Umbilical cord (tissue), 2 donors: ENCODE measurements at places on chromosomes 7 and 10.

GRCh38 chr7:142030294-142030693 lies 34.6 kb downstream of the MGAM start:
- DNase-seq, result no peak

DNA sequence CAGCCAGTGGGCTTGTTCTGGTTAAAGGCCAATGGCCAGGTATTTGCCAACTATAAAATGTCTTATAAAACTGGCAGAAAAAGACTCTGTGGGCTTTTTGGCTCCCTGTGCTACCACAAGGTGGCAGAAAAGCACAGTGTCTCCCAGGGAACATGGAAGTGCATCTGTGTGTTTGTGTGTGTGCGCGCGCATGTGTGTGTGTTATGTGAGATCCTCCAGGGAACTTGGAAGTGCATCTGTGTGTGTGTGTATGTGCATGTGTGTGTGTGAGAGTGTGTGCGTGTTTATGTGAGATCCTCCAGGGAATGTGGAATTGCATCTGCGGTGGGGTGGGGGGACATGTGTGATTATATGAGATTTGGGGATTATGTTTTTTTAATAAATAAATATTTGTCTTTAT lies 30.2 kb upstream of the ABI1 start:
- peak; percentile 68 for DNase-seq

- no peak for DNase-seq
Measured at GRCh38 chr10:47425813-47426419, 41.8 kb upstream of the ZNF488 start.

DNA sequence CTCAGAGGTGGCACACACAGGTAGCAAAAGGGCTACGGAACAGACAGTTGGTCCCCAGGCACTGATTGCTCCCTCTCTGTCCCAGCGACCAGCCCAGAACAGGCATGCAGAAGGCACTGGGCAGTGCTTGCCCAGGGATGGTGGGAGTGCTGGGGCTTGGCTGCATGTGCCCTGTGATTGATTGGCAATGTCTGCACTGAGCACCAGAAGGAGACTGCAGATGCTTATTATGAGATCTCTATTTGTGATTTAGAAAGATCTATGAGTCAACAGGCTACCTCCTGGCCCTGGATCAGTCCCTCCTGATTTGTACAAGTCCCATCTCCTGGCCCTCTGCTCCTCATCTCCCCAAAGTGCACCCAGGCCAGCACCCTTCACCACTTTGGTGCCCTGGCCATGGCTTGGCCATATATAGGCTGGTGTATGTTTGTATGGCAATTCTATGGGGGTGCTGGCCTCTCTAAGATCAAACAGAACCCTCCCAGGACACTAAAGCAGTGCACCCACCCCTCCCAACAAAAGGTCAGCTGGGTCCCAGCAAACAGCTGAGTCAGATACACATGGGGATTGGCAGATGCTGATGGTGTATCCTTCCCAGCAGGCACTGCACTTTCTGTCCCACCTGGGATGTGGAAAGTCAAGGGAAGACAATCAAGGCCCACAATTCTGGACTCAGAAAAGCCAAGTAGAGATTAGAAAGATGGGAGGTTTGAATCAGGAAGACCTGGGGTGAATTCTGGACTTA lies 30.9 kb downstream of the CAMK2B start:
- no peak for DNase-seq

GRCh38 chr7:93723424-93724124 lies 149.1 kb upstream of the CALCR start:
- no peak for DNase-seq

DNA sequence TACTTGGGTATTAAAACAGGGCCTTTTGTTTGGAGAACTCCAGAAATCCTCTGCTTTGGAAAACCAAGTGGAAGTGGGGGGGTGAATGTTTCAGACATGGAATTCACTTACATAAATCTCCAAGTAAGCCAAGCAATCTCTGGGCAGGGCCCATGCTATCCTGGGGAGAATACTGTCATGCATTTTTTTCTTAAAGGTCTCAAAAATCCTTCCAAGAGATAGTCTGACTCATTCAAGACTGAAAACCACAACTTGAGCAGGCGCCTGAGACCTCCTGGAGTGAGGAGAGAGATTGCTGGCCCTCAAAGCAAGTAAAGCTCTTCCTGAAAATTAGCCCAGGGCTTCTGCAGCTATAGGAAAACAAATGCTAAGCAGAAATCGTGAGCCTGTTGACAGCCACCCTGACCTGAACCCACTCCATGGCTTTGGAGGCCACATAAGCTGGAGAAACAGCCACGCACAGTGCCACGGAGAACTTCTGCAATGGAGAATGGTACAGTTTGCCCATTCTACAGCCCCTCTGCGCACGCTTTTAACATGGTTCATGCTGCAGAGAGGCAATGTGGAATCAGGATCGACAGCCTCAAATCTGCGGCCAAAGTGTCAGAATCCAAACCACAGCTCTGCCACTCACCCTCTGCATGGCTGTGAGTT lies 203.1 kb upstream of the AUTS2 start:
- DNase-seq, result peak; percentile 95

DNA sequence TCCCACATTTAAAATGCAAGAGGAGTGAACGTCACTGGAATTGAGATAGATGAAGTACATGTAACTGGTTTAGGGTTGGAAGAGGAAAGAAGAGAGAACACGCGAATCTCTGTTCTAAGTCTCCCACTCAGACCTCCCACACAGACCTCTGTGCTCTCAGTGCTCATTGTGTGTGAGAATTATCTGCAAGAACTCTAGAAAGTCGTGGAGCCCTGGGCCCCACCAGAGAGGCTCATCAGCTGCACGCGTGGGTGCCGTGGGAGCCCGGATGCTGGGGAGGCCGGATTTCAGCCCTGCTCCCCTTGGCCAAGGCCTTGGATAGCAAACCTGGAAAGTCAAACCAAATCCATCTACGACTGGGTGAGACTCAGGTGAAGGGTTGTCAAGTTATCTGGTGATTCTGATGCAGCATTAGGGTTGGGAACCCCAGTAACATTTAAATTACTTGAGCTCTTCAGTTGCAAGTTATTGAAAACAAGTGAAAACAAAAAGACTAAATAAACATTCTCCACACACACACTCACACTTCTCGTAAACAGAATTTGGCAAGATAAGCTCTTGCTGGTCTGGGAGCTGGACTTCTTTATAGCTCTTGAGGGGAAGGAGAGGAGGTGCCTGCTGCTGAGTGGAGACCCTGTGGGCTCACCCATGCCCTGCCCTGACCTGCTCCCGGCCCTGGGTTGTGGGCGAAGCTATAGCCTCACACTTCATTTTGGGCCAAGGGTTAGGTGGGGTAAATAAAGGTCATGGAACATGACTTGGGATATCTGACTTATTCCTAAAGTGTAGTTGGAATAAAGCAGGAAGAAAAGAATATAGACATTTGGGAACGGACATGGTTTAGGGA lies 250.3 kb downstream of the ADARB2 start:
- DNase-seq, result no peak

- DNase-seq, result peak; percentile 69
Measured at GRCh38 chr10:106147021-106147420, 1017.5 kb downstream of the SORCS1 start.

- DNase-seq, result no peak
Measured at GRCh38 chr10:506451-507354, 182.8 kb downstream of the DIP2C start.

- DNase-seq, result no peak
Measured at GRCh38 chr10:22992075-22992474, 64.2 kb downstream of the ARMC3 start.

DNA sequence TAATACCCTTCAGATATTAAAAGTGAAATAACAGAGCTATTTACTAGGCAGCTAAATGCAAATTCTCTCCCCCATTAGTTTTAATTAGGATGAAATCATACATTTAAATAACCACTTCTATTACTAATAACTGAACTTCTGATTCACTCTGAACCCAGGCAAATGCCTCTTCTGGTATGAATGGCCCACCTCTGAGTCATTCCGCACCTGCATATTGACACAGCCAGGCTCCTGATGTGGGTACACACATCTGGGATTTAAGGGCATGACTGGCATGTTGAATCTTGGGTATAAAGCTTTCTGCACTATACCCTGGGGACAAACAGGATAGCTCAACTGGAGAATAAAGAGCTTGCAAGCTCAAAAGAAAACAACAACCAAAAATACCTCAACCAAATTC lies 140.9 kb downstream of the AUTS2 start:
- DNase-seq, result no peak

- DNase-seq, result peak; percentile 84
Measured at GRCh38 chr7:80721883-80722615, 83.6 kb downstream of the CD36 start.
